ENCODE measurements at places on chromosomes 3 and 15.
A peak's percentile ranks its signal among the peaks of the same experiment; 100 is the strongest.

- no peak for DNase-seq
Observed at GRCh38 chr3:43399034-43399433, 112.7 kb downstream of the SNRK start.

GRCh38 chr3:138331143-138331894, 1.7 kb upstream of the NME9 start:
- DNase-seq = no peak

GRCh38 chr3:121988146-121988545, 33.9 kb downstream of the ILDR1 start:
- no peak for DNase-seq

DNA sequence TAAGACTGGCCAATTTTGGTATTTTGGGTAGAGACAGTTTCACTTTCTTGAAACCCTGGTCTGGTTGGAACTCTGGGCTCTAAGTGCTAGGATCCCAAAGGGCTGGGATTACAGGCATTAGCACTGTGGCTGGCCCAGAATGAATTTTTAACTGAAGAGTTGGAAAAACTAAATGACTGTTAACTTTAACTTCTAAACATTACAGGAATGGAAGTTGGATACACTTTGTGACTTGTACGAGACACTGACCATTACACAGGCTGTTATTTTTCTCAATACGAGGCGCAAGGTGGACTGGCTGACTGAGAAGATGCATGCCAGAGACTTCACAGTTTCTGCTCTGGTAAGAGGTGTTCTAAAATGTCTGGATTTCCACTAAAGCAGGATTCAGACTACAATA, 3.5 kb downstream of the EIF4A2 start:
- DNase-seq = no peak

GRCh38 chr3:143809121-143809621, 39.1 kb downstream of the SLC9A9 start:
- DNase-seq = no peak

GRCh38 chr15:82856397-82857170, 47.2 kb downstream of the WHAMM start:
- DNase-seq = no peak

GRCh38 chr3:41118461-41119390, 80.6 kb upstream of the CTNNB1 start:
- DNase-seq = peak; percentile 41

DNA sequence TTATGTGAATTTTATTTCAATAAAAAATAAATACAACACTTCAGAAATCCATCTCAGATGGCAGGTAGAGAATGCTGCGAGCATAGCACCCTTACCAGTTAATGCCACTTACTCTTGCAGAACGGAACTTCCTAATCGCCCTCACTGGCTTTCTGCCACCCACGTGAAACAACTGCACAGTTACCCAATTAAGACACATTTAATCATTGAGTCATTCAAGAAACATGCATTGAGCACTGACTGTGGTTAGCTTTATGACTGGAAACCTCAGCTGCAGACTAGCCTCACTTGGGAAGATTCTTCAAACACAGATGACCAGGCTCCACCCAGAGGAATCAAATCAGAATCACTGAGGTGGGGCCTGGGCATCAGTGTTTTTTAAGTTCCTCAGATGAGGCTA, 5.6 kb upstream of the MFGE8 start:
- no peak for DNase-seq

GRCh38 chr15:64137226-64137833, 14.2 kb upstream of the SNX22 start:
- DNase-seq = peak; percentile 4
